ENCODE measurements at places on chromosomes 11 and 22. TPM values are rescaled to one million over a fixed set of nuclear protein-coding genes. Genes with fewer than 3 reads are reported as not detected.

Gene OR5B21
- total RNA-seq = not detected

Gene SCGB1C1
- not detected for total RNA-seq

Gene TSSK2
- total RNA-seq = not detected

Gene DLG2
- total RNA-seq = 42.4 TPM

- DNase-seq = no peak
Measured at GRCh38 chr11:92596596-92597317, 372.1 kb downstream of the FAT3 start.

DNA sequence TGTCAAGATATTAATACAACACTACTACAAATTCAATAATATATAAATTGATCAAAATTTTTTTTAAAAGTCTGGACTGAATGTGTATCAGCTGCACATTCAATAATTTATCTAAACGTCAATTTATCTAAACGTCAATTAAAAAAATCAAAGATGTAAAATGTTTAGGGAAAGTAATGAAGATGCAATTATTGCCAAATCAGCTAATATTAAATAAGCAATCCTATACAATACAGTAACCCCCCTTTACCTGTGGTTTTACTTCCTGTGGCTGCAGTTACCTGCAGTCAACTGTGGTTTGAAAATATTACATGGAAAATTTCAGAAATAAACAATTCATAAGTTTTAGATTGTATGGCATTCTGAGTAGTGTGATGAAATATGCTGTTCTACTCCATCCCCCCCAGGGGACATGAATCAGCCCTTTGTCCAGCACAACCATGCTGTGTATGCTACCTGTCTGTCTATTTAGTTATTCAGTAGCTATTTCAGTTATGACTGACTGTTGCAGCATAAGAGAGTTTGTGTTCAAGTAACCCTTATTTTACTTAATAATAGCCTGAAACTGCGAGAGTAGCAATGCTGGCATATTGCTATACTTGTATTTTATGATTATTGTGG, 72.2 kb downstream of the CWF19L2 start:
- no peak for DNase-seq

- no peak for DNase-seq
Measured at GRCh38 chr11:36357831-36358230, 61.7 kb downstream of the PRR5L start.

- no peak for DNase-seq
Measured at GRCh38 chr11:41955066-41955465, 495.6 kb upstream of the LRRC4C start.

- no peak for DNase-seq
Measured at GRCh38 chr11:122336706-122337105, 220.7 kb upstream of the BLID start.

- no peak for DNase-seq
Measured at GRCh38 chr11:76823481-76824028, 37.2 kb upstream of the ACER3 start.

- no peak for DNase-seq
Measured at GRCh38 chr11:23959462-23959861, 537.4 kb upstream of the LUZP2 start.

- no peak for DNase-seq
Measured at GRCh38 chr11:28315440-28315839, 207.3 kb downstream of the METTL15 start.

DNA sequence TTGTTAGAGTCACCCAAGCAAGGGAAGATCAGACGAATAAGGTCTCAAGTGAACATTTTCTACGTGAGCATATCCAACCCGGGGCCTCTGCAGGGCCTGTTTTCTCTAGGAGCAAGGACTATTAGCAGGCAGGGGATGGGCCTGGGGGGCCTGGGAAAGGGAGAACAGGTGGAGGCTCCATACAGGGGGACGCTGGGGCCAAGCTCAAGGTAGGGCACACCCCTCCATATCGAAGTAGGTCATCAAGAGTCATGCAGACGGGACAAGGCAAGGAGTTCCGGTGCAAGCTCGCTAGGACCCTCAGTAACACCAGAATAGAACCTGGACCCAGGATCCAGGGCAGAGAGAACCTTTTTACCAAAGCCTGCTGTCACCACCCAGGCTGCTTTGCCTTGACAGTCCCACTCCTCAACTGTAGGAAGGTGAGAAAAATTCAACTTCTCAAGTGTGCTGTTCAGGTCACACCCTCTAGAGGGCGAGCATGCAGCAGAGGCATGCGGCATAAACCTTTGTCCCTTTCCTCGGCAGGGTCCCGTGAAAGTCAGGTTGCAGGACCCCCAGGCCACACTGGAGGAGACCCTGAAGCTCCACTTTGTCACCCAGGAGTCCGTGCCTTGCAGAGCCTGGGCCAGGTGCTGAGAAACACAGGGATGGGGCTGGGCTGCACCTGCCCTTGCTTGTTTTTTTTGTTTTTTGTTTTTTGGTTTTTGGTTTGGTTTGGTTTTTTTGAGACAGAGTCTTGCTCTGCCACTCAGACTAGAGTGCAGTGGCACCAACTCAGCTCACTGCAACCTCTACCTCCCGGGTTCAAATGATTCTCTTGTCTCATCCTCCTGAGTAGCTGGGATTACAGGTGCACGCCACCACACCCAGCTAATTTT, 8.6 kb upstream of the APOBEC3B start:
- no peak for DNase-seq

- no peak for DNase-seq
Measured at GRCh38 chr22:47341464-47341863, 579.0 kb downstream of the TBC1D22A start.

DNA sequence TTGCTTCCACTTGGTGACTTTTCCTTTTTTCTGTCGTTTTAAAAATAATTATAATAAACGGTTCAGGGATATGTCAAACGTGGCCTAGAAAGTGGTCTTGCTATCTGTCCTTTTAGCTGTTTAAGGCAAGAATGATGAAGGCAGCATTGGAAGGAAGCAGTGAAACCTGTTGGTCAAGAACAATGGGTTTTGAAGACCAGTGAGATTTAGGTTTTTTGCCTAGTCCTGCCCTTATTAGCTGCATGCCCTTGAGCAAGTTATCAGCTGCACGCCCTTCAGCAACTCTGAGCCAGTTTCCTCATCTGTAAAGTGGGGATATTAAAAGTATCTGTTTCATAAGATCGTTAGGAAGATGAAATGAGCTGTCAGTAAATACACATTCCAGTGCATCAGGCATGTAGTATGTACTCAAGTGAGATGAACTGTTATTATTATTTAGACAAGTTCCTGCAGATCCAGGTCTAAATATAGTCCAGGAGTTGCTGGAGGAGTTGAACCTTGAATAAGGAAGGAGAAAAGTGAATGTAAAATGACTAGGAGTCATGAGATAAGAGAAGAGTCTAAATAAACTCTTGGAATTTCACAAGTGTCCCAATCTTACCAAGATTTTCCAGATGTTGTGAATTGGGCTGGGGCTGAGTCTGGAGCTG, 90.8 kb upstream of the HSD17B12 start:
- DNase-seq = no peak

- no peak for DNase-seq
Measured at GRCh38 chr11:5666402-5666793, 18.5 kb downstream of the TRIM5 start.

DNA sequence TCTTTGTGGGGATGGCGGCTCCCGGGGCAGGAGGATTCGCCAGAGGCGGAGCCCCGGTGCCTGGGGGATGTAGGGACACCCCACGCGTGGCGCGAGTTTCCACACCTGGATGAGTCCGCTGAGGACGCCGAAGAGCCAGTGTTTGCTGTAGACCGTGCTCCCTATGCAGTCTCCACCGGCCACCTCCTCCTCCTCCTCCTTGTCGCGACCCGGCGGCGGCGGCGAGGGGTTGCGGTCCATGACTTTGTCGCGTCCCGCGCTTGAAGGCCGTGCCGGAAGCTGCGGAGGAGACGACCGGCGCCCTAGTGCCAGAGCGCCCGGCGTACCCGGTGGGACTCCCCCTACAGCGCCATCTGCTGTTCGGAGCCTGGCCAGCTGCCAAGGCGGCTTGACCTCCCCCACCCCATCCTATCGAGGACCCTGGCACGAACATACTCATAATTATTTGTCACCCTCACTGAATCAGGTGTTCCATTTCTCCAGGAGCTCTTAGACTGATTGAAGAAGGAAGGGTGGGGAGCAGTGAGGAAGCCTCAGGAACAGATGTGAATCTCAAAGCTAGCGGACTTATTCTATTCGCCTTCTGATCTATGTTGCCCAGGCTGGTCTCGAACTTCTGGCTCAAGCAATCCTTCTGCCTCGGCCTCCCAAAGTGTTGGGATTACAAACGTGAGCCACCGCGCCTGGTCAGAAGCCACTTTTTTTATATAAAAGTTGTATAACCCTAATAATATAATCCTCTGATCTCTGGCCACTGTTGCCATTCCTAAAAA, at the start of gene SAAL1:
TSS of gene SAAL1 (minus strand) at position 281 of the 773 bp plus-strand sequence. CDS start at position 240, 41 bp downstream.
- peak; percentile 42 for DNase-seq
